H1 (cell line): ENCODE measurements at places on chromosomes 7 and 10. TPM values are rescaled to one million over a fixed set of nuclear protein-coding genes. Genes with fewer than 3 reads are reported as not detected.

DNA sequence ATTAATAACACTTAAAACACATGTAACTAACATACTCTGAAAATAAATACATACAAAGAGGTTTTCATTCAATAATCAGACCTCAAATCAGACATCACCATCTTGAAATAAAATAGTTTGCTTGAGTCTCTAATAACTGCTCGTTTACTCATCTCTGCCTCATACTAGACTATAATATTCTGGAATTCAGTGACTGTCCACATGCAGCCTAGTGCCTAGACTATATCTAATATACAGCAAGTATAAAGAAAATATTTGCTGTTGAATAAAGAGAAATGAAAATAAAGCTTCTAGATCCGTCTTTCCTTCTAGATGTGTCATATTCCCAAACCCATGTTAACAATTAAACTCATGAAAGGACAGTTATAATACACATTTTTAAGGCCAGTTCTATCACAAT lies 236.3 kb upstream of the LRRN3 start:
- no peak for DNase-seq

DNA sequence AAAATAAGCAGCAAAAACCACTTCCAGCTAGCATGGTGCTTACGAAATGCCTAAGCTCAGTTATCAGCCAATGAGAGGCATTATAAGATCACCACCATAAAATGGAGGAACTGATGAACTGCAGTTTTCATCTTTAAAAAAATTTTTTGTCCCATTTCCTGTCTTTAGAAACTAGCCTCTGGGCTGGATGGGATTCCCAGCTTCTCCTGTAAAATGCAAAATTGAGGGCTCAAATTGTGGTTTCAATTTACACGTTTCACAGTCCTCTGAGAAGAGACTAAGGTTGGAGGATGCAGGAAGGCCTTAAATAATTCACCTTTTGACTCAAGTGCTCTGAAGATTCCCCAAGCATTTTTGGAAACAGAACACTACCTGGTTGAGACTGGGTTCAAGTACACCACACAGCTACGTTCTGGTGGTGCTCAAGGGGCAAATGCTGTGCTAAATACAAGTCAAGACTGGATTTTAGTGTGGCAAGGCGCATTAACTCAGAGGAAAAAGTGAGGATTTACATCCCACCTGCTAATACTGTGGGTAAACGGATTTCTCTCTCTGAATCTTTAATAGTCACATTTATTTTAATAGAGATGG lies 951 bp downstream of the ZNF25 start:
- DNase-seq = no peak

GRCh38 chr7:128422842-128423241 lies 13.1 kb upstream of the IMPDH1 start:
- DNase-seq = no peak

DNA sequence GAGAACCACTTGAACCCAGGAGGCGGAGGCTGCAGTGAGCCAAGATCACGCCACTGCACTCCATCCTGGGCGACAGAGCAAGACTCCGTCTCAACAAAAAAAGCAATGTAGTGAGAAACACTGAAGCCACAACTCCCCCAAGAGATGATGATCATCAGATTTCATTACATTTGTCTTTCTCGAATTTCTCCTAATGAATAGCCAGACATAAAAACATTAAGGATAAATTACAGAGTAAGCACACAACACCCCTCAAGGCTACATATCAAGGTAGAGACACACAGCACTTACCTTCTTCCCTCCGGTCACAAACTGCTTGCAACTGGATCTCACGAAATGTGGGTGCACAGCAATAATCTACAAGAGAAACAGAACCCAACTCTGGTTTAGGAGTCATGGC lies 91.5 kb downstream of the VPS41 start:
- no peak for DNase-seq

DNA sequence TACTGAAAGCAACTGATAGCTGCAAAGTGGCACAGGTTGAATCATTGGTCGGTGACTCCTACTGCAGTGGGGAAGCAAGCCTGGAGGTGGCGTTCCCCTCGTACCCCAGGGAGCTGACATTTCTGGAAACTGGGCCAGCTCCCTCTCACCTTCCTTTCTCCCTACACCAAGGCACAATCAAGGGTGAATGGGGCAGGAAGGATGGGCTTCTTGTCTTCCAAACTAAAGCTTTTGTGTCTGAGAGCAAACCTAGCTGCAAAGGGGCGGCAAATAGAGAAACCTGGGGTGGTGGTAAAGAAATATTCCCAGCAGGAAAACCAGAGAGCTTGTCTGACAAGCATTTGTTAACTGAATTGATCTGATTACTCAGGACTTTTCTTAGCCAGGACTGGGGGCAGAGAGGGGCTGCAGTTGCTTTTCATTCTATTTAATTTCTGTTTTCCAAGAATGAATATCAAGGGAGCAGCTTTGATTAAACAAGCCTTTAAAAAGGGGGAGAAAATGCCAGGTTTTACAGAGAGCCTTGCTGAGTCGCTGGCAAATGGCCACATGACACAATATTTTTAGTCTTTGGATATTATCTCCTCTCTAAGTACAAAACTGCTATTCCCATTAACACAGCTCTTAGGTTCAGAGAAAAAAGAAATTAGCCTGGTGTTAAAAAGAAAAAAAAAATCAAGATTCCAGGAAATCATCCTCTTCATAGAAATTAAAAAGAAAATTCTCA lies 27.8 kb downstream of the CDHR3 start:
- DNase-seq = peak; percentile 68

LIPN gene
- polyA plus RNA-seq = not detected in 2 replicates
